Fibroblast of skin of left quadriceps (primary cell): ENCODE measurements at places on chromosomes 2 and 18.

DNA sequence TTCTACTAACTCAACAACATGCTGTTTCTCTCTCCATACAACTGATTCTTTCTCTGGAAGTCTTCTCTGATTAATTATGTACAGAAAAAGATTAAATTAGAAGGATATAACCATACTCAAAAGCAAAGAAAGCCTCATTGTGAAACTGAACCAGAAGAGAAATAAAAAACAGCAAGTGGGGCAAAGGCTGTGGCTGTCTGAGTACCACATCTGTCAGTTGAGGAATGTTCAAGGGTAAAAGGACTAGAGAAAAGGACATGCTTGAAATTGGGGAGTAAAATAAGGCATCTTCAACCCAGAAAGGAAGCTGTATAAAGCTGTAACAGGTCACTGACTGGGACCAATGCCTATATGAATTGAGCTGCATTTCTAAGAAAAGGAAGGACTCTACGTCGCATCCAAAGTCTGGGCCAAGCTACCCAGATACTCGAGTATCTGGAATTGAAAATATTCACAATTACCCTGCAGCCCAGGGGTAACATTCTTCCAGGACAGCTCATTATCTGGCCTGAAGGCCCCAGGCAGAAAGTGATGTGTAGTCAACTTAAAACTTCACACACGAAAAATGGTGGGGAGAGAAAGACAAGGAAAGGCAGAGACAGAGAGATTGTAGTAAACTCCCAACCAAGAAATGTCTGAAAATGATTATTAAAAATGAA lies 356.0 kb upstream of the GALNT5 start:
- peak; percentile 27 for DNase-seq

GRCh38 chr2:232568161-232568560 lies 17.7 kb downstream of the EIF4E2 start:
- DNase-seq: no peak

DNA sequence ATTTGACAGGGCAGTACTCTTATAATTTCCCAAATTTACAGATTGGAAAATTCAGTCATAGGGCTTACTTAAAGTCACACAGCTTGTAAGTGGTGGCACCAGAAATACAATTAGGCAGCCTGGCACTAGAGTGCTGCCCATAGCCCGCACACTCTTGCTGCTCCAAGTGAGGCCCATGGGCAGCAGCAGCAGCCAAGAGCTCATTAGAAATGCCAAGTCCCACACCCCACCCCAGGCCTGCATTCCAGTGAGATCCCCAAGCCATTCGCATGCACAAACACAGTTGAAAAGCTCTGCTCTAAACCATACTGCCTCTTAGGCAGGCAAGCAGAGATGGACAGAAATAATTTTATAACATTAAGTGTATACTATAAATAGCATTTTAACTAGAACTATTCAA lies 379.3 kb upstream of the PKDCC start:
- DNase-seq: no peak

- DNase-seq: no peak
These were observed 381.5 kb downstream of the NRXN1 start for GRCh38 chr2:50650403-50650810.

DNA sequence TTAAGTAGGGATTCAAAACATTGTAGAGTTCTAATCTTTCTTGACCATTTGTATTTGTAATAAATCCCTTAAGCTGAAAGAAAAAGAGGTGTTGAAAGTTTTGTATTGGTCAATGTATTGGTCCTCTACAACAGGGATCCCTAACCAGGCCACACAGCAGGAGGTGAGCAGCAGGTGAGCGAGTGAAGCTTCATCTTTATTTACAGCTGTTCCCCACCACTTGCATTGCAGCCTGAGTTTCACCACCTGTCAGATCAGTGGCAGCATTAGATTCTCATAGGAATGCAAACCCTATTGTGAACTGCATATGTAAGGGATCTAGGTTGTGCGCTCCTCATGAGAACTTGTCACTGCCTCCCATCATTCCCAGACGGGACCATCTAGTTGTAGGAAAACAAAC lies 715.7 kb upstream of the NXPH2 start:
- DNase-seq: no peak

DNA sequence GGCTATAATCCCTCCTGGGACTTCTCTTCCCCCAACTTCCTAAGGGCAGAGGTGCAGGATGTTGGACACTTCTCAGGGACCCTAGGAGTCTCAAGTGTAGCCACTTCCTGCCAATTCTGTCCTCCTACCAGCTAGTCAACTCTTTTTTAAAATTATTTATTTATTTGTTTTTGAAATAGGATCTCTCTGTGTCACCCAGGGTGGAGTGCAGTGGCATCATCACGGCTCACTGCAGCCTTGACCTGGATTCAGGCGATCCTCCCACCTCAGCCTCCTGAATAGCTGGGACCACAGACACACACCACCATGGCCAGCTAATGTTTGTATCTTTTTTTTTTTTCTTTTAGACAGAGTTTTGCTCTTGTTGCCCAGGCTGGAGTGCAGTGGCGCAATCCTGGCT lies 11.5 kb downstream of the SFTPB start:
- no peak for DNase-seq

GRCh38 chr18:24536326-24536725 lies 75.9 kb downstream of the HRH4 start:
- DNase-seq: no peak

- DNase-seq: no peak
These were observed 857 bp downstream of the RESP18 start for GRCh38 chr2:219331560-219332213.

- DNase-seq: no peak
These were observed 186.7 kb downstream of the CAMKMT start for GRCh38 chr2:44548221-44549098.

DNA sequence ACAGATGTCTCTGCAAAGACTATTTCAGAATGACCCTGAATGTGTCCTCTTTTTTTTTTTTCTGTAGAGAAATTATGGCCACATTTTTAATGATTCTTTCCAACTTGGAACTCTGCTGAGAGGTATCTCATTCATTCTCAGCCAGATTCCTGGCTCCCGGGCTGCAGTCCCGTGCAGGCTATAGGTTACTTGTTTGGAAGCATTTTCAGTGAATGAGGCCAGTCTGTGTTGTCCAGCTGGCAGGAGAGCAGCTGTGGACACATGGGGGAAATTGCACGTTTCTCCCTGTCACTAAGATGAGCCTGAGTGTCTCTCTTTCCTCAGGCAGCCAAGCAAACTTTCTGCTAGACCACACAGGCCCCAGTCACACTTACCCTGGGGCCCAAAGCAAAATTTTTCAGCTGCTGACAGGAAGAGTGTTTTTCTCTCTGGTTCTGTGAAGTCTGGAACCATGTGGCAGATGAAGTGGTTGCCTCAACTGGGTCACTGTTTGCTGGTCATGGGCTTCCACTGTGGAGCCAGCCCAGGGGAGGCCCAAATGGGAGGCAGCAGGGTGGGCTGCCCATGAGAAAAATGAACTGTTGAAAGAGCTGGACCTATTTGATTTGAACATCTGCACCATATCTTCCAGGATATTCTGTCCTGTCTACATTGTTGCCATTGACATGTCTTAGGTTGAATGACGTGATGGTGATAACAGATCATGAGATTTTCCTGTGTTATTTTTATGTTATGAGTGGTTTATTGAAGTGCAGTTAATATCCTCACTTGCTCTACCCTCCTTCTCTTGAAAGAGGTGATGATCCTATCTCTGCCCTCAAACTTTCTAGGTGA lies 431.2 kb downstream of the LPIN1 start:
- no peak for DNase-seq

DNA sequence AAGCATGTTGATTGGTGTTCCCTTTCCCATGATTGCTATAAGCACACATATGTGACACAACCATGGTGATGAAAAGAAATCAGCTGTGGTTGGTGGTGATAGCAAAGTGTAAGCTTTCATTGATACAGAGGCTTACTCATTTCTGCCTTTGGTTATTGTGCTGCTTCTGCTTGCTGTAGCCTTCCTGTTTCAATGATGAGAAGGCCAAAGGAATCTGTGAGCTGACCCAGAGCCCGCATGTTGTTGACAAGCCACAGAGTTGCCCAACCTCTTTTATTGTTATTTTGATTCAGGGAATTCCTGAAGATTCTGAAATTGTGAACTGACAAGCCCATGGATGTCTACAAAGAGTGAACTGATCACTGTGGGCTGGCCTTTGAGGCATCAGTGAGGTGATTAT lies 164.4 kb downstream of the TMEFF2 start:
- DNase-seq: no peak

DNA sequence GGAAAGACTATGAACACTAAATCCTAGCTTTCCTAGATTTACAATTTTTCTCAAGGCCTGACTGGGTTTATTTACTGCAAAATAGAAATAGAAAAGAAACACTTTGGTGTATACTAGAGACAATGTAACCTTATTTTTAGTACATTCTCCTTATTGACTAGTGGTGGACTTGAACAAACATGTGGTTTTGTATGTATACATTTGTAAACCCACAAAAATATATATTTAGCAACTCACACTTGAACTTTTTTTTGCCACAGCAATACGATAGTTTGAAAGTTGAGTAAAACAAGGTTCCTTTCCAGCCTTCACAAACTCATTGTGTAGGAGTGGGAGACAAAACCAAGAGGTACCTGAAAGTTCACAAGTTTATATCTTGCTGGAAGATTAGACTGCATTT lies 1633.4 kb upstream of the LRRTM1 start:
- no peak for DNase-seq

DNA sequence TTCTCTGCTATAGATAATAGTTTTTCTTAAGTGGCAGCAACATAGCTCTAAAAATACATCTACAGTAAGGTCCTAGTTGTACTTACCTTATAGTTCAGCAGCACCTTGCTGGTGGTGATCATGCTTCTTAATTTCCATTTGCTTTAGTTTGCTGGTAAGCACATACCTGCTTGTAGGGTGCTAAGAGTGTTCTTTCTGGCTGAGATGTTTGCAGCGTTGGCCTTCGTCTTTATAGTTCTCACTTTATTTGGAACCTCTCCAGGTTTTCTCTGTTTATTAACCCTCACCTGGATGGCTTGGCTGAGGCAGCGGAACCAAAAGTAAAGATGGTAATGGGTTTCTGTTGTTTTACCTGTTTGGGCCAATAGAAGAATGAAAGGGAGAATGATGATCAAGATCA lies 123.6 kb upstream of the EFEMP1 start:
- no peak for DNase-seq

DNA sequence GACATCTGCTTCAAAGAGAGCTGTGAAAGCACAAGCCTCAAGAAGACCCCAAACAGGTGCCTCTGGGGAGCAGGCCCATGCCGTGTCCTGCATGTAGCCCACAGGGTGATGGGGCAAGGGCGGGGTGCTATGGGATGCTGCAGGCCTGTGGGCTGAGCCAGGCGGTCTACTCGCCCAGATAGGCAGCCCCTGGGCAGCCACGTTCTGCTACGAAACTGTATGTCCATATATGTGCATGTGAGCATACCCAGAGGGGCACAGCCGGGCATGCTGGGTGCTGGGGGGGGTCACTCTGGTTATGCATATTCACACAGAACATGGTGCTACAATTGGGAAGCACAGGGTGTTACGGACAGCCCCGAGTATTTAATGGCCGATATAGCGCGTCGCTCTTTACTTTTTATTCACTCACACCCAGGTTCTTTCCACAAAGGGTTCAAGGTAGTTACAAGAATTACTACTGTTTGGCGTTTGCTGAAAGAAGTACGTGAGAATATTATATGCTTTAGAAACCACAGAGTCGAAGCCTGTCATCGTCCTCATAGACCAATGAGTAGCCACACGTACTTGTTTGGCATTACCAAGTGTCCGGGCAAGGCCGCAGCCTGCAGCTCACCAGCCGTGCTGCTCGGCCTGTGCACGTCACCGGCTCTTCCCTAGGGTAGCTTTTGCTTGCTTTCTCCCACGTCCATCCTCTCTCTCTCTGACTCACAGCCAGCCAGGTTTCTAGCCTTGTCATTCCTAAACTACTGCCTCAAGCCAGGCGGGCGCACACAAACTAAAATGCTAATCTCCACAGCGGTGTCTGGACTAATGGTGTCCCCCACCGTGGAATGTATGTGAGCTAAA lies 14.4 kb downstream of the MTERF4 start:
- no peak for DNase-seq

DNA sequence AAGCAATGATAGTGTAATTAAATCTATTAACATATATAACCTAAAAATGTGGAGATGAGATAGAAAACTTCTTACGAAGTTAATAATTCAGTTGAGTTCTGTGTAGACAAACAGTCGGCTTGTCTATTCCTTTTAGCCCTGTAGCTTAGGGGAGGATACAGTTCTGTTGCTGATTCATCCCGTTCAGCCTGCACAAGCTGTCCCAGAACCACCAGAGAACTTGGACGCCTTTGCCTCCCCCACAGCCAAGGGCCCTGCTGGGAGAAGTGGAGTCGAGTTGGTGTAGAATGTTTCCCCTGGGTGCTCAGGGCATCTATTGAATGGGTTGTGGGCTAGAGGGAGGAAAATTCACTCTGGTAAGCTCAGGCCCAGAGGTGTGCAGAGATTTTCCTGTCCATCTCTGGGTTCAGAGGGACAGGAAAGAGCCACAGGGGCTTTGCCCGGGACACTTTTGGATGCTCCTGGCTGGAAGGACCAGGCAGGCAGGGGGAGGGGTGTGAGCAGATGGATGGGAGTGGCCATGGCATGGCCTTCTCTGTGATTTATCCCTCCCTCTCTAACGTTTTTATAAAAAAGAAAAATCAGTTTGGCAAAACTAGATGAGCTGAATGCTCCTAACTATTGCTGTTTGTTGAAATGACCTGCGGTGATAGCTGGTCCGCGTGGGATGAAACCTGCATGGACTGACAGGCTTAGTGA lies 42.8 kb upstream of the GALR1 start:
- no peak for DNase-seq

DNA sequence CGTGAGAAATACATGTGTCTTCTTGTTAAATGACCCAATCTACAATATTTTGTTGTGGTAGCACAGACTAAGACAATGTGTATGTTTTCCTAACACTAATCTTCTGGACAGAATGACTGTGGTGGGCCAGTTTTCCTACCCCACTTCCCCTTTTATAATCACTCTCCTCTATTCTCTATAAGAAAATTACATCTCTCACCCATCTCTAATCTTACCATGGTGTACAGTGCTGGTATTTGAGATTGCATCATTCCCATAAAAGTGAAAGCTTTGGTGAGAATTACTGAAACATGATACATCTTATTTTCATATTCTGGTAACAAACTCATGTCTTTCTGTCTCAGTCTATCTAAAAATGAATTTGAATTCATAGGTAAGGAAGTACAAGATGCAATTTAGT lies 40.5 kb downstream of the CAVIN2 start:
- peak; percentile 14 for DNase-seq
